ENCODE measurements at places on chromosomes 1 and 21.

- peaks cover 5% of the 10 kb centered on the region for H3K4me1 ChIP-seq
- peak overlapping the region; percentile 83 for H3K27ac ChIP-seq
- H3K4me3 ChIP-seq, result no peak overlapping the region
- H3K27me3 ChIP-seq, result no peaks in the 10 kb centered on the region
- peak; percentile 49 for DNase-seq
Observed at GRCh38 chr21:38804030-38804788, 1.5 kb upstream of the ETS2 start.

GRCh38 chr1:235077571-235078479, 50.8 kb downstream of the TOMM20 start:
- DNase-seq, result no peak
- no peaks in the 10 kb centered on the region for H3K36me3 ChIP-seq
- no peak overlapping the region for H3K4me3 ChIP-seq
- peak overlapping the region; percentile 71 for H3K27ac ChIP-seq
- H3K27me3 ChIP-seq, result no peaks in the 10 kb centered on the region
- peaks cover 43% of the 10 kb centered on the region for H3K4me1 ChIP-seq

DNA sequence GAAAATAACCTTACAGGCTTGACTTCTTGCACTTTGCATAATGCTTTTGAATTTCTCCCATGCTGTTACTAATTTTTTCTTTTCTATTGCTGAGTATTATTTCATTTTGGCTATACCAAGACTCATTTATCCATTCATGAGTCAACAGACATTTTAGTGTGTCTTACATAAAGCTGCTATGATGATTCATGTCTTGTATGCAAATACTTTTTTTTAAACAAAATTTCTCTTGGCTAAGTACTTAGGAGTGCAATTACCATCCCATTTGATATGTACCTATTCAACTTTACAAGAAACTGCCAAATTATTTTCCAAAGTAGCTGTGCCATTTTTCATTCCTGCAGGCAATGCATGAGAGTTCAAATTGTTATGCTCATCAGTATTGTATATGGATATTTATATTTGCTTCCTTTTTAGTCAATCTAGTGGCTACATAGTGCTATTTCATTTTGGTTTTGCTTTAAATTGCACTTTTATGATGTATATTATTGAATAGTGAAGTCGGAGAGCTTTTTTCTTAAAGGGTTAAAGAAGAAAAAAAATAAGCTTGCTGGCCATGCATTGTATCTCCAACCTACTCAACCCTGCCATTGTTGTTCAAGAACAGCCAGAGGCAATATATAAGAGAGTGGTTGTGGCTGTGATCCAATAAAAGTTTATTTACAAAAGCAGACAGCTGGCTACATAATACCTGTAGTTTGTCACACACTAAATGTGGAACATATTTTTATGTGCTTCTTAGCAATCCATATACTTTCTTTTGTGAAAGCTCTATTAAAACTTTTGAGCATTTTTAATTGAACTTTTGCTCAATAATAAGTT, 862.8 kb downstream of the KCNT2 start:
- no peaks in the 10 kb centered on the region for H3K27me3 ChIP-seq
- peak; percentile 21 for DNase-seq
- H3K36me3 ChIP-seq, result no peaks in the 10 kb centered on the region
- no peak overlapping the region for H3K27ac ChIP-seq
- no peaks in the 10 kb centered on the region for H3K4me1 ChIP-seq

DNA sequence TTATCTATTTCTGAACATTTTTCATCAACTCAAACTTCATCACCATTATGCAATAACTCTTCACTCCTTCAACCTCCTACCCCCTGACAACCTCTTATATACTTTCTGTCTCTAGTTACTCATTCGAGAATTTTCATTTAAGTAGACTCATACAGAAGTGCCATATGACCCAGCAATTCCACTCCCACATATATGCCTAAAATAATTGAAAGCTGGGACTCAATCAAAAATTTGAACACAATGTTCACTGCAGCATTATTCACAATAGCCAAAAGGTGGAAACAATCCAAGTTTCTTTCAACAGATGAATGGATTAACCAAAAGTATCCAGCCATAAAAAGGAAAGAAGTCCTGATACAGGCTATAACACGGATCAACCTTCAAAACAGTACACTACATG, 24.1 kb downstream of the COL11A1 start:
- no peaks in the 10 kb centered on the region for H3K27me3 ChIP-seq
- no peak overlapping the region for H3K4me3 ChIP-seq
- H3K36me3 ChIP-seq, result no peaks in the 10 kb centered on the region
- DNase-seq, result peak; percentile 3

DNA sequence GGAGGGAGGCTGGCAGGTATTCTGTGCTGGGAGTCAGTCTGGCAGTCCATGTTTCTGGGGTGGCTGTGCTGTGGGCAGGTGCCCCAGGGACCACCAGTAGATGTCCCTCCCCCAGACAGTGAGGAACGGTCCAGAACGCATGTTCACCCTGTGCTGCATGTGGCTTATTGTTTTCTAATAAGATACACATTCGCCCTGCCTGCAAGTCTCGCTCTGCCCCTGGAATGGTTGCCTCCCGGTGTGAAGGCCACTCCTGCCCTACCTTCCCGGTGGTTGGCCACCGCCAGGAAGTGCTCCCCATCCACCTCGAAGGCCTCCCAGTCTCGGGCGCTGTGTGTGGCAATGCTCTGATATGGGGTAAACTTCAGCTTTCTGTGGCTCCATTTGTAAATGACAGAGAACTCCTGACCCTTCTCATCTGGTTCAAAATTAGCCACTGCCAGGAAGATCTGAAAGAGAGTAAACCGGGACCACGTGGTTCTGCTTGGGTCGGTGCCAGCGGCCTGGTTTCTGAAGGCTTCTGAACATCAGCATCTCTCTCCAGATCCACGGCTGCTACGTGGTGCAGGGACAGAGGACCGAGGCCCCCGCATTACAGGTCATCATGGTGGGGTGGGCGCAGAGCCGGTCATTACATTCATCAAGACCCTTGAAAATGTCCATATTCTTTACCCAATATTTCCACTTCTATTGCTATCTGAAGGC, 14.5 kb downstream of the KRTAP10-1 start:
- DNase-seq, result no peak
- no peak overlapping the region for H3K4me3 ChIP-seq
- H3K27ac ChIP-seq, result no peak overlapping the region

GRCh38 chr1:109396513-109396839, 1.2 kb downstream of the SORT1 start:
- H3K27ac ChIP-seq, result no peak overlapping the region
- no peaks in the 10 kb centered on the region for H3K27me3 ChIP-seq
- H3K4me1 ChIP-seq, result peaks cover 17% of the 10 kb centered on the region
- no peak for DNase-seq
- no peaks in the 10 kb centered on the region for H3K36me3 ChIP-seq

DNA sequence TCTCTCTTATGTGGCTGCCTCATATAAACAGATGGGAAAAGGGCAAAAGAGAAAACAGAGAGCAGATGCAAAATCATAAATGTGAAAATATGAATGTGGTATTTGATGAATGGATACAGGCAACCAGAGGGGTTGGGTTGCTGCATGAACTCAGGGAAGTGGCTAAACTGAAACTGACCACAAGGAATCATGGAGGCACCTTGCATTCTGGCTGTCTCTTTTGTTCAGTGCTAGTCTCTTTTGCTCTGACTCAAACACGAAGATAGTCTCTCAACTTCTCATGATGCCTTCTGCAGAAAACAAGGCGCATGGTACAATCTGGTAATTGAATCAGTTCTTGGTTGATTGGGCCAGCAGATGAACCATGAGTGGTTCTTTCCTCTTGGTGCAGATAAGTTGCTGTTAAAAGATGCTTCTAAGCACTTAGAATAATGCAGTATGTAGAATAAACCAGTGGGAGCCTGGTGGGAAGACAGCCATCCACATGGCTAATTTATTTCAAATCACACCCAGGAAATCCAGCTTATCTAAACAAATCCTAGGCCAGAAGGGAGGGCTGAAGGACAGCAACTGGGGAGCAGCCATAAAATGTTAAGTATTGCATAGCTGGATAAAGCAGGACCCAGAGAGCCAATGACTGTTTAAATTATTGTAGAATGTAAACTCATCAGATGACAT, 64.2 kb downstream of the HLX start:
- no peaks in the 10 kb centered on the region for H3K4me1 ChIP-seq
- H3K36me3 ChIP-seq, result no peaks in the 10 kb centered on the region
- H3K27me3 ChIP-seq, result no peaks in the 10 kb centered on the region
- no peak overlapping the region for H3K27ac ChIP-seq
- H3K4me3 ChIP-seq, result no peak overlapping the region
- DNase-seq, result no peak

DNA sequence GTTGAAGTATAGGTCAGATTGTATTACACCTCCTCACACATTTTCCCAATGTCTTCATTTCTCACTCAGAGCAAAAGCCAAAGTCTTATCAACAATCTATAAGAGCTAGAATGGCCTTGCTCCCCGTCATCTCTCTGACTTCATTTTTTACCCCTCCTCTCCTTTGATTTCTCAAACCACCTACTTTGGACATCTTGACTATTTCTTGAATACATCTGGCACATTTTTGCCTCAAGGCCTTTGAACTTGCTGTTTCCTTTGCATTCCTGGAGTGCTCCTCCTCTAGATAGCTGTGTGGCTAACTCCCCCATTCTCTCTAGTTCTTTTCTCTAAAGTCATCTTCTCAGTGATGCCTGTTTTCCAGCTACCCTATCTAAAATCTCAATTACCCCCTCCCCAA, 7.2 kb upstream of the XCL2 start:
- H3K4me1 ChIP-seq, result no peaks in the 10 kb centered on the region
- no peaks in the 10 kb centered on the region for H3K36me3 ChIP-seq
- no peaks in the 10 kb centered on the region for H3K27me3 ChIP-seq

DNA sequence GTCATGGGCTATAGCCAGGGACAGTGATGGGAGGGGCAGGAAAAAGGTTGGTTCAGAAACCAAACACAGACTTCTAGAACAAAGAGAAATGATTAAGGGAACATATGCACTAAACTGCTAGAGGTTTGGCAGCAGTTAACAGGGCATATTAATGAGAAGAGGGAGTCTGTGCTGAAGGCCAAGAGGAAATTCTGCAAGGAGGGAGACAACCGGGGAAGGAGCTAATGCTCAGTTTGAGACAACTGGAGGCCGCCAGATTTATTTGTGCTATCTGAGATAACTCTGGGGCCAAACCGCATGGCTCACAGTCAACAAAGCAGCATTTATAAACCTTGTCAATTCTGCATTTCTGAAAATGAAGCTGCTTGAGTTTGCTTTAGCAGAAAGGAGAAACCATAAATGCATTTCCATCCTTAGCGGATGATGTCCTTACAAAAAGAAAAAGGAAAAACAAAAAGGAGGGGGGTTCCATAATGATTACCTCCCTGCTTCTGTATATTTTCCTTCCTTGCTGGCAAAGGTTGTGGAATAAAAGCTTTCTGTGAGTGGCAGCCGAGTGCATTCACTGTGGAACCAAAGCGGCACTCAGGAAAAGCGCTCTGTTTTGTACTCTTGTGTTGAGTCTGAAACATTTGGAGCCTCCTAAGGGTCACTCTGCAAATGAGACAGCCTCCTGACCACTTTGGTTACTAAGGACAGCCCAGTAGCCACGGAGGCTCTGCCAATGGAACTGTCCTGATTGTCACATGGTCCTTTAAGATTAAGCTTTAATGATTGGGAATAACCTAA, 70.3 kb downstream of the SIM2 start:
- no peaks in the 10 kb centered on the region for H3K4me1 ChIP-seq
- no peak overlapping the region for H3K27ac ChIP-seq
- peak; percentile 96 for DNase-seq
- H3K27me3 ChIP-seq, result no peaks in the 10 kb centered on the region

- H3K4me1 ChIP-seq, result peaks cover 3% of the 10 kb centered on the region
- H3K4me3 ChIP-seq, result no peak overlapping the region
- H3K36me3 ChIP-seq, result no peaks in the 10 kb centered on the region
Observed at GRCh38 chr1:51564124-51564523, 45.1 kb upstream of the EPS15 start.

DNA sequence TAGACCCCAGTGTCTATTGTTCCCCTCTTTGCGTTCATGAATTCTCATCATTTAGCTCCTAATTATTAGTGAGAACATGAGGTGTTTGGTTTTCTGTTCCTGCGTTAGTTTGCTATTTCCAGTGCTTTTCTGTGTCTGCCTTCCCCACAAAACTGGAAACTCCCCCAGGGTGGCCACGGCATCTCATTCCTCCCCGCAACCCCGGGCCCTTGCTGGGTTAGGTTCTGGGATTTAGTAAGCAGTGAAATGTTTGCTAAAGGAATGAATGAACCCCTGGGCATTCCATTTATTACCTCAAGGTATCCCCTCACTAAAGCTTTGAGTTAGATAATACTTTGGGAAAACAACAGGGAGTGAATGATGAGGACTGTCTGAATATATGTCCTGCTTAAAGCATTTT, 142.9 kb downstream of the GLUL start:
- no peak for DNase-seq
- H3K27me3 ChIP-seq, result no peaks in the 10 kb centered on the region
- H3K36me3 ChIP-seq, result no peaks in the 10 kb centered on the region

DNA sequence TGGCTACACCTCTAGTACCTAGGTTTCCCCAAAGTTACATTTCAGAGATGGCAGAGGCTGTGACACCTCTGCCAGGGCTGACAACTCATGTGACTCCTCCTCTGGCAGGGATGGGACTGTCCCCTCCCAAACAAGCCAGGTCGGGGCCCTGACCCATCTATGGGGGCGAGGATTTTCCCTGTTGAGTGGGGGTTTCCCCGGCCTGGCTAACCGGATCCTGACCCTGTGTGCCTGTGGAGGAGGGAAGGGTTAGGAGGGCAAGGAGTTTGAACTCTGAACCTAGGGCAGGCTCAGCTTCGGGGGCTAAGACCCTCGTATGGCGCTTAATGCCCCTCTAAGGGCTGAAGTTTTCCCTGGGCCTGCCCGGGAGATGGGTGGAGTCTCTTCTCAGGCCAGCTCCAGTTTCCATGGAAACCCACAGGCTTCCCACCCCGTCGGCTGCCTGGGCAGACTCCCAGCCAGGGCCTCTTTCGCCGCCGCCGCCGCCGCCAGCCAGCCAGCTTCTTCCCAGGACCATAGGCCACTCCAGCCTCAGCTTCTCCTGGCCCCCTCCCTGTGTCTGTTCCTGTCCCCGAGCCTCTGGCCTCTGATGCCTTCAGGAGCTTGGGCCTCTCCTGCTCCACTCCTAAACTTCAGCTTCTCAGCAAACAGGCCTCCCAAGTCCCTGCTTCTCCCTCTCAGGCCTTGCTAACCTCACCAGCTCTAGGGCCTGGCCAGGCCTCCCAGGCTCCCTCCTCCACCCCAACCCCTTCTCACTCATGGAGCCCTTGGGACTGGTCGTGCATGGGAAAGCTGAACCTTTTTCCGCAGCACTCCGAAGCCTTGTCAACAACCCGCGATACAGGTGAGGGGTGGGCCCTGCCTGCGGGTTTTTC, at the start of gene BTBD19:
Gene BTBD19, plus strand, starts transcription at position 461 of the 875 bp plus-strand sequence. Its CDS starts 298 bp downstream, at position 759.
- DNase-seq, result peak; percentile 93
- H3K4me1 ChIP-seq, result peaks cover 67% of the 10 kb centered on the region
- peak within 1 kb of the TSS; percentile 64 for H3K4me3 ChIP-seq
- peak within 1 kb of the TSS; percentile 100 for H3K27ac ChIP-seq
- no peaks in the 10 kb centered on the region for H3K27me3 ChIP-seq

DNA sequence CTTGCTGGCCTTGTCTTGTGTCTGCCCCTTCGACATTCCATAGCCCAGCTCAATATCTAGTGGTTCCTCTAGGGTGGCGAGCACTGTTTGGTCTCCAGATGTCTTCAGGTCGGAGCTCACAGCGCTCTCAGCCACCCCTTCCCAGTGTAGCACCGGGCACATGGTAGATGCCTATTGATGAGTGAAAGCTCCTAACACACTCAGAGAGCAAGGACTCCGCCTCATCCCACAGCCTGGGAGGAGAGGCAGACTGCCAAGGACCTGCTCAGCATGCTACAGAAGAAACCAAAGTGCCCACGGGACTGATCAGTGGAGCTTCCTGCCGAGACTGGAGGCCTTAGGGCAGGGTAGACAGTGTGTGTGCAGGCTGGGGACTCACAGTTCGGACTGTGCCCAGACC, 10.9 kb downstream of the PCSK9 start:
- no peaks in the 10 kb centered on the region for H3K36me3 ChIP-seq
- H3K4me3 ChIP-seq, result no peak overlapping the region
- no peaks in the 10 kb centered on the region for H3K4me1 ChIP-seq
- peaks cover 3% of the 10 kb centered on the region for H3K27me3 ChIP-seq
